ENCODE measurements at places on chromosomes 6 and 20. TPM values are rescaled to one million over a fixed set of nuclear protein-coding genes. Genes with fewer than 3 reads are reported as not detected.

- H3K36me3 ChIP-seq, result no peaks in the 10 kb centered on the region
- no peak overlapping the region for H3K4me3 ChIP-seq
- DNase-seq, result no peak
- H3K27ac ChIP-seq, result no peak overlapping the region
Measured at GRCh38 chr6:53466257-53466656, 78.6 kb downstream of the GCLC start.

- H3K27me3 ChIP-seq, result no peaks in the 10 kb centered on the region
- H3K4me1 ChIP-seq, result peaks cover 2% of the 10 kb centered on the region
- peak; percentile 97 for DNase-seq
- peak overlapping the region; percentile 92 for H3K27ac ChIP-seq
Measured at GRCh38 chr6:37239950-37240713, 17.4 kb upstream of the TBC1D22B start.

DNA sequence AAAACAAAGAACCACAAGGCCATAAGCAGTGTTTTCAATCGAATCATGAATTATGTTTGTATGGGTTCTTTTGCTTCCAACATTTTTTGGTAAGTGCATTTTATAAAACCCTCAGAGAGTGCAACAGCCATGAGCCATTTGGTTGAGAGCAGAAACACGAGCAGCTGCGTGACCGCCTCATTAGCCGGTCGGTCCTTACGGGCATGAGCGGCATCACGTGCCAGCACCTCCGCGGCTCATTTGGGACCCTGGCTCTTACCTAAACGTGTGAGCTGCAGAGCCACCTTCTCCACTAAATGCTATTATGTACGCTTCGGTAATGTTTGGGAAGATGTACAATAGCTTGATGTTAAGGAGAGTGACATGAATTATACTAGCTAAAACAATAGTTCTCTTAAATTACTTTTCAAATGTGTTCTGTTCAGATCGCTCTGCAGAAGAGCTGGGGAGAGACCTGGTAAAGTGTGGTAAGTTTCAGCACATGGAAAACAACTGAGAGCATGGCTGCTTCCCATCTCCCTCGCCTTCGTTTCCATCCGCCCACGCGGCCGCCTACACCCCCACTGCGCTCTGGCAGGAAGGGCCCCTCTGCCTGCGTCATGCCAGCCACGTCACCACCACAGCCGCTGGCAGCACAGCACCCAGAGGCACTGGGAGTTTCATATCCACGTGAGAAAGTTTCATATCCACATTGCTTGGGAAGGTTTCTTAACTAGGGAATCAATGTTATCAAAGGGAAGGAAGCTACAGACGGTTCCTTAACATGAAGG, 23.7 kb upstream of the PDE10A start:
- DNase-seq, result no peak
- H3K27me3 ChIP-seq, result no peaks in the 10 kb centered on the region
- no peak overlapping the region for H3K27ac ChIP-seq
- no peaks in the 10 kb centered on the region for H3K4me1 ChIP-seq
- H3K36me3 ChIP-seq, result no peaks in the 10 kb centered on the region

DNA sequence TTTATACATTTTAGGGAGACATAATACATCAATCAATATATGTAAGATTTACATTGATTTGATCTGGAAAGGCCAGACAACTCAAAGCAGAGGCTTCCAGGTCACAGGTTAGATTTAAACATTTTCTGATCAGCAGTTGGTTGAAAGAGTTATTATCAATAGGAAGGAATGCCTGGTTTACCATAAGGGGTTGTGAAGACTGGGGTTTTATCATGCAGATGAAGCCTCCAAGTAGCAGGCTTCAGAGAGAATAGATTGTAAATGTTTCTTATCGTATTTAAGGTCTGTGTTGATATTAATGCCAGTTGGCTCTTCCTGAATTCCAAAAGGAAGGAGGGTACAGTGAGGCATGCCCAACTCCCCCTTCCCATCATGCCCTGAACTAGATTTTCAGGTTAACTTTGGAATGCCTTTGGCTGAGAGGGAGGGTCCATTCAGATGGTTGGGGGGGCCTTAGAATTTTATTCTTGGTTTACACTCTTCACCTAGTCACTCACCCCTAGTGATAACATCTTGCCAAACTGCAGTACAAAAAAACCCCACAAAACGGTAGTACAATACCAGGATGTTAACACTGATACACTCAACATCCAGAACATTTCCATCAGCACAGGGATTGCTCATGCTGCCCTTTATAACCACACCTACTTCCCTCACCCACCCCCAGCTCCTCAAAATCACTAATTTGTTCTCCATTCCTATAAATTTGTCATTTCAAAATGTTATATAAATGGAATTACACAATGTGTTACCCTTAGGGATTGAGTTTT, 259.6 kb upstream of the PLN start:
- no peaks in the 10 kb centered on the region for H3K27me3 ChIP-seq
- no peak for DNase-seq

- H3K4me3 ChIP-seq, result no peak overlapping the region
- H3K36me3 ChIP-seq, result peaks cover 4% of the 10 kb centered on the region
- no peak for DNase-seq
- H3K4me1 ChIP-seq, result no peaks in the 10 kb centered on the region
Measured at GRCh38 chr6:43781941-43782704, 12.1 kb downstream of the VEGFA start.

DNA sequence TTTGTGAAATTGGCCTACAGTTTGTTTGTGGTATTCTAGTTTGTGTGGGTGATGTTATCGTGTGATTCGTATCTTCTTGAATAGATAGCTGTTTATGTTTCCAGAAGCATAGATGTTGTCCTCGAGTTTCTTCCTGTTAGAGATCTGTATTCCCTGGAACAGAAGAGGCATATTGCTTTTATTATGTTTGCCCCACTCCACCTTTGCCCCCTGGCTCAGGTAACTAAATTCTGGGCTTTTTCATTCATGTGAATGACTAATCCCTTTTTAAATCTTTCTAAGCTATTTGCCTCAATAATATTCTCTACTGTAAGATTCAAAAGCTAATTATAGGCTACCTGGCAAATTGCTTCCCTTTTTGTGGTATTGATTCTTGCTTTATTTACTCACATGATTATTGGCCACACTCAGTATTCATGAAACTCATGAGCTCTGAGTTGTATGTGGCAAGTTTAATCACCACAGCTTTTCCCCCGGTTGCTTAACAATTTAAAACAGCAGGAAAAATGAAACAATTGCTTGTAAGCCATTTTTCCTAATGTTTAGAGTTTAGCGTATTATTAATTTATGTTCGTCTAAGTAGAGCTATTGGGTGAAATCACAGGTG, 12.6 kb downstream of the RNF217 start:
- no peak for DNase-seq
- H3K4me1 ChIP-seq, result peaks cover 2% of the 10 kb centered on the region
- H3K27ac ChIP-seq, result no peak overlapping the region
- H3K4me3 ChIP-seq, result no peak overlapping the region

DNA sequence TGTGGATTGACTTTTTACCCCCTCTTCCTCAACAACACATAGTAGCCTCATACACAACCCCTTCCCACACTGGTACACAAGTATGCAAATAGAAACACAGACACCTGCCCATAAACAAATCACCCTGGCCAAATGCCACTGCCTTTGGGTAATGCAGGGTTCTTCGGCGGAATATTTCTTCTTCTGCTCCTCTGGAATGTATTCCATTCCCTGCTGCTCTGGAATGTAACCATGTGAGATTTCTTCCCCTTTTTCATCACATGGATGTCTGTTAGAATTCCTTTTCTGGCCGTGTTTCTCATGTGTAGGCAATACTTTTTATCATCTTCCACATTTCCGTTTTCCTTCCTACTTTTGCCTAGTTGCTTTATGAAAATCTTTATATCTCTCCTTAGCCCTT, 76.1 kb upstream of the TPD52L1 start:
- no peaks in the 10 kb centered on the region for H3K4me1 ChIP-seq
- no peaks in the 10 kb centered on the region for H3K27me3 ChIP-seq
- no peak overlapping the region for H3K27ac ChIP-seq
- H3K4me3 ChIP-seq, result no peak overlapping the region

DNA sequence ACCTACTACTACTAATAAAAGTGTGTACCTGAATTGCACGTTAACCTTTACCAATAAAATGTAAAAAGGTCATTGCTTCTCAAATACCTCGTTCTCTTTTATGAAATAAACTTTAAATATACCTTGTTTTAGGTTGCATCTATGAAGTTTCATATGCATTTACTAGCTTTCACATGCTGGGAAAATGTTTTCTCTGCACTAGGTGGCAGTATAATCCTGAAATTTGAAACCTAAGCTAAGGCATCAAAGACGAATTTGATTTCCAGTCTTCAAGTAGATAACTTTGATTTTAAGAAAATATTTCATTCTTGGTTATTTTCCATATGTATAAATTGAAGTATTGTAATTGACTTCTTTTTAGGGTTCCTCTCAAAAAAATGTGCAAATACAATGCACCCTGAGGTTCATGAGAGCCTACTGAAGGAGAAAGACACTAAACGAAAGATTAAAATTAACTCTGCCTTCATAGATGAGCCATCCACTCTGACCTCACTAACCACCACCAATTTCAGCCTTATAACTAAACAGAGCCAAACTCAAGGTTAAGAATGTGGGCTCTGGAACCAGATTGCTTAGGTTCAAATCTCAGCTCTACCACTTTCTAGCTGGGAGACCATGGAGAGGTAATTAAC, 7.3 kb upstream of the COL9A1 start:
- DNase-seq, result no peak
- H3K4me1 ChIP-seq, result no peaks in the 10 kb centered on the region
- no peaks in the 10 kb centered on the region for H3K27me3 ChIP-seq
- H3K36me3 ChIP-seq, result no peaks in the 10 kb centered on the region

DNA sequence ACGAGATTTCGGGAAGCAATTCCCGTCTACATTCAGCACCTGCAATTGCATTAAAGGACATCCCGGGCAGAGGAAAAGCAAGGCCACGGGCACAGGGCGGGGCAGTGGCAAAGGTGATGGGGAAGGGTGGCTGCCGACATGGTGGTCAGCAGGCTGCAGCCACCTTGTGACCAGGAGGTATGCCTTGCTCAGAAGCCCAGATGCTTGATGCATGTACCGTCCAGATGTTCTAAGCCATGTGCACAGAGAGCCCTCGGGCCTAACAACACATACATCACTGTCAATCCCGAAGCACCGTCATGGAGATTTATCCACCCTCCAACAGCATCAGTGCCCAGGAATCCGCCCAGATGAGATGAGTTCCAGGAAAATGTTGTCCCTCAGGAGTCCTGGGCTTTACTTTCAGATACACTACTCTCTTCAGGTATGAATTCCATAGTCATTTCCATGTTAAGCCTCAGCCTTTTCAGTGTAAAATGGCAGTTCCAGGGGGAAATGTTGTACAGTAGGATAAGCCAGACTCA, 77.8 kb upstream of the FRMD1 start:
- no peak overlapping the region for H3K27ac ChIP-seq
- H3K4me1 ChIP-seq, result no peaks in the 10 kb centered on the region
- DNase-seq, result no peak
- no peak overlapping the region for H3K4me3 ChIP-seq

GRCh38 chr6:54710456-54710855, 136.1 kb upstream of the FAM83B start:
- no peaks in the 10 kb centered on the region for H3K4me1 ChIP-seq
- no peaks in the 10 kb centered on the region for H3K27me3 ChIP-seq
- DNase-seq, result no peak
- no peaks in the 10 kb centered on the region for H3K36me3 ChIP-seq

DNA sequence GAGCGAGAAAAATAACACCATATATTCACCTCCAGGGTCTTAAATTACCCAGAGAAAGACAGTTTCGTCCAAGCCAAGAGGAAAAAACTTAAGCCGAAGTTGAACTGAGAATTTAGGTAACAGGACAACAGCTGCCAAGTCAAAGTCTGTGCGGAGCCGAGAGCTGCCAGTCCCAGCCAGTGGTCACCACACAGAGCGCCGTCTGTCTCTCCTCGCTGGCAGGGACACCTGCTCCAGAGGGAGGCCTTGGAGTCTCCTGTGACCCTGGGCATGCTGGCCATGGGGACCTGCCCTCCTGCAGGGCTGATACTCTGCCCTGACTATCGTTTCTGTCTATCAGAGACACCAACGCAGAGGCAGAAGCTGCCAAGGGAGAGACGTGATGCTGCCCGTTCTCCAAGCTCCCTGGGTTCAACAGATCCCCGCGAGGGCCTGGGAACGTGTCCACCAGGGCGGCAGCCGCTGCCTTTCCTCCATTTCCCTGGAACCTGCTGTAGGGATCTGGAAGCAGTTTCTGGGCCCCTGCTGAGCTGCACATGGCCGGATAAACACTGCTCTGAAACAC, 341.3 kb downstream of the SMOC2 start:
- H3K27me3 ChIP-seq, result no peaks in the 10 kb centered on the region
- no peak overlapping the region for H3K4me3 ChIP-seq
- no peaks in the 10 kb centered on the region for H3K4me1 ChIP-seq
- no peak for DNase-seq
- H3K36me3 ChIP-seq, result no peaks in the 10 kb centered on the region

GRCh38 chr6:33981861-33982260, 164.0 kb downstream of the GRM4 start:
- H3K27me3 ChIP-seq, result no peaks in the 10 kb centered on the region
- no peaks in the 10 kb centered on the region for H3K4me1 ChIP-seq
- H3K4me3 ChIP-seq, result no peak overlapping the region
- H3K27ac ChIP-seq, result no peak overlapping the region
- DNase-seq, result no peak
- H3K36me3 ChIP-seq, result no peaks in the 10 kb centered on the region

DNA sequence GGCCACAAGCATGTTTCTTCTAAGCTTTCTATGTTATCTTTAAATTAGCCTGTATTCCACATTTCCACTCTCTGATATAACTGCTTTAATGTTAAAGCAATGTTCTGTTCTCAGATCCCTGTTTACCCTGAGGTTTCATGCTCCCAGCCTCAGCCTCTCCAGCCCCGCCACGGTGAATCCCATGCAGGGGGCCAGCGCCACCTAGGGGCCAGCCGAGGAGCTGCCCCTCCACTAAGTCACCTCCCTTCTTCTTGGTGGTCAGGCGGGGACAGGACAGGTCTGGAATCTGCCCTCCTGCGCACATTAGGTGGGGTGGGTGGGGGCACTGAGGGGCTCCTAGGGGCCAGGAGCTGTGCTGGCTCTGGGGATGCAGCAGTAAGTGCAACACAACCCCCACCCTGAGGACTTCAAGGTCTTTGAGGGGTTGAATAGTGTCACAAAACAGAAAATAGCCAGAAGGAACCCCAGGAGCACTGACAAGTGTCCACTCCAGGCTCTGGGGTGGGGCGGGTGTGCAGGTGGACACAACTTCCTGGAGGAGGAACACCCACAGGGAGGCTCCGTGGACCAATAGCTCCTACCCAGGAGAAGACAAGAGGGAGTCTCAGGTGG, 61.6 kb downstream of the RAB44 start:
- H3K27me3 ChIP-seq, result no peaks in the 10 kb centered on the region
- H3K36me3 ChIP-seq, result no peaks in the 10 kb centered on the region
- no peak overlapping the region for H3K4me3 ChIP-seq
- no peak overlapping the region for H3K27ac ChIP-seq
- H3K4me1 ChIP-seq, result no peaks in the 10 kb centered on the region

RBPJL gene
- total RNA-seq, result not detected

TMEM151B gene
- not detected for total RNA-seq

MUC22 gene
- total RNA-seq, result not detected

PTCRA gene
- not detected for total RNA-seq

HLA-DMB gene
- 73.1 TPM for total RNA-seq

CD93 gene
- total RNA-seq, result 123 TPM

FOXS1 gene
- 20.2 TPM for total RNA-seq
